Endothelial cell (in vitro differentiated cells): ENCODE measurements at places on chromosomes 4 and X. TPM values are rescaled to one million over a fixed set of nuclear protein-coding genes. Genes with fewer than 3 reads are reported as not detected.

The PAGE5 gene
- total RNA-seq, result not detected

The PPP1R3F gene
- total RNA-seq, result 6.0 TPM

The GALNTL6 gene
- 0.10 TPM for total RNA-seq

The DGKK gene
- total RNA-seq, result 0.49 TPM

The NLGN4X gene
- 51.3 TPM for total RNA-seq

DNA sequence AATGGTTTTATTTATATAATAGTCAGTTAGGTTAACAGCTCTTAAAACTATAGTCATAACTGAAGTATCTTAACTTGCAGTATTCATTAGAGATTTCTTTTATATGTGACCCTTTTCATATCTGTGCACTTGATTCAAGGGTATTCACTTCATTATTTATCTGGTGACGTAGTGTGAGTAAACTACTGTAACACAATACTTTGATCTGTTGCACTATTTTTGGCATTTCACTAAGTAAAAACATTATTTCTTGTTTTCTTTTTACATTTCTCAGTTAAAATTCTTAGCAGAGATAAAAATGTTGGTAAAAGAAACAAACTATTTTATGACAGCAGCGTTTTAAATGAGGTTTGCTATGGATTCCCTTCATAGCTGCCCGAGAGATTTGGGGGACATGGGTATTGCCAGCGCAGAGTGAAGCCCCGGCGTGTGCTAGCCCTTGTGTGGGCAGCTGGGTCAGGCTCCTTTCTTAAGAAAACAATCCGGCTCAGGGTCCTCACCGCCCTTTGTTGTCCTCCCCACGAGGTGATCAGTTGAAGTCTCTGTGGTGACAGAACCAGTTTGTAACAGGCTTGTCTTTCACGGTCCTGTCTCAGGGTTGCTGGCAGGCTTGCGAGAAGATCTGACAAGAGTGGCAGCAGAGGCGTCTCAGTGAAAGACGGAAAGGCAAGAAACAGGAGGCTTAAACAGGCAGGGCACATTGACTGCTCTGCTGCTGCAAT lies 293.4 kb downstream of the BMPR1B start:
- DNase-seq, result no peak

GRCh38 chr4:47717188-47717587 lies 120.7 kb downstream of the CORIN start:
- no peak for DNase-seq

GRCh38 chr4:42708625-42709024 lies 51.7 kb upstream of the ATP8A1 start:
- DNase-seq, result no peak

DNA sequence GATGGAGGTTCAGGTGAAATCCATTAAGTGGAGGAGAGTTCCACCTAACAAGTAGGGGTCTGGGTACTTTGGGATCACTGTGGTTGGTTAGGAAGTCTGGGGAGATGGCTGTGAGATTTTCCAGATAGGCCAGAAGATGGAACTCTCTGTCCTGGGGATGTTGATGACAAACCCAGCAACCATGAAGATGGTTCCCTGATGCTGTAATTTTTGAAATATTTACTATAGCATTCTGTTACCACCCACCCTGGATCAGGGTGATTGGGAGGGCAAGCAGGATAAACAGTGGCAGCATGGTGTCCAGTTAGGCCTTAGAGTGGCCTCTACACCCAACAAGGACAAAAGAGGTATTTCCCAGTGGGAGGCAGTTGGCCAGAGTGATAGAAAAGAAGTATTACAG lies 15.9 kb upstream of the NELFA start:
- no peak for DNase-seq

- no peak for DNase-seq
Measured at GRCh38 chr4:168708108-168708507, 211.3 kb downstream of the PALLD start.

GRCh38 chrX:10090319-10090718 lies 66.5 kb upstream of the CLCN4 start:
- no peak for DNase-seq
